ENCODE measurements at places on chromosomes 3 and 15.

DNA sequence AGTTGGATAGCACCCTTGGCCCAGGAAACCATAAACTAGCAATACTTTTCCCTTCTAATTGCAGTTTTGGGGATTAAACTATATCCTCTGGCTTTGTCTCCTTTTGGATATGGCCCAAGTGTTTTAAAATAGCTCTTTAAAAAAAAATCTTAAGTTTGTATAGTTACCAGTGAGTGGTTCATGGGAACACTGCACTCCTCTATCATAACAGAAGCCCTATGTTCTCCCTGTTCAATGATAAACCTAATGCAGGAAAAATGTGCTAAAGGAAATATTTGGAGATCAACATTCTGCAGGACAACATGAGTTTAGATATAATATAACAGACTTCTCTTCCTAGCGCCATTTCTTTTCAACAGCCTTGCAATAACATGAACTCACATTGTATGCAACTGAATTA lies 13.1 kb downstream of the MRPL47 start:
- no peak for DNase-seq

DNA sequence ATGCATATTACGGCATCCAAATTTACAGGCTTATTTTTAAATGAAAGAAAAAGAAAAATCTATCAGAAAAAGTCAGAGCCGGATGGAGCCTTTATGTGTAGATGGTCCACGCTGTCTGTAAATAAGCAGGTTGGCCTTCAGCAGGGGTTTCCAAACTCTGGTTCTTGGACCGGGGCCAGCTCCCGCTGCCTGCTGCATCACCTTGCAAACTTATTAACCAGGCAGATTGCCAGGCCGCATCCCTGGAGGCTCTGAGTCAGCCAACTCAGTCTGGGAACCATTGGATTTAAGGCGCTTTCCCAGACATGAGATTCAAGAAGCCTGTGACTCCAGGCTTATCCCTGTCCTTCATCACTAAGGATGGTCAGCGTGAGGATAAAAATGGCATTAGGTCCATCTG lies 212.4 kb downstream of the OPA1 start:
- no peak for DNase-seq

DNA sequence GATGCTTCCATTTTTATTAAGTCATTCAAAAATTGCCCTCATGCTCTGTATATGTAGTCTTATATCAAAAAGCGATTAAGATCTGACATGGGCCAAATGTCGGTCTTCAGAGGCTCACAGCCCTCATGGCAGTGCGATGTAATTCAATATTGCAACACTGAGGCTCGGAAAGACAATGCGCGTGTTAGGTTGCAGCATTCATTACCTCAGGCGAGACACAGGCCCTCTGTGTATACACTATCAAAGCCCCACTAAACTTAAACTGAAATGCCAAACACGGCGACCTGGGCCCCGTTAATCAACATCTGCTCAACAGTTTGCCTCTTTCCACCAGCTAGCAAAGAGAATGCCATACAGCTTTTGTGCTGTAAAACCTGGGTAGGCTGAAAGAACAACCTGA lies 413.4 kb downstream of the ERC2 start:
- no peak for DNase-seq

GRCh38 chr3:56799251-56799882 lies 2.4 kb downstream of the ARHGEF3 start:
- DNase-seq, result no peak

GRCh38 chr15:31974154-31974794 lies 56.0 kb upstream of the CHRNA7 start:
- DNase-seq, result no peak

DNA sequence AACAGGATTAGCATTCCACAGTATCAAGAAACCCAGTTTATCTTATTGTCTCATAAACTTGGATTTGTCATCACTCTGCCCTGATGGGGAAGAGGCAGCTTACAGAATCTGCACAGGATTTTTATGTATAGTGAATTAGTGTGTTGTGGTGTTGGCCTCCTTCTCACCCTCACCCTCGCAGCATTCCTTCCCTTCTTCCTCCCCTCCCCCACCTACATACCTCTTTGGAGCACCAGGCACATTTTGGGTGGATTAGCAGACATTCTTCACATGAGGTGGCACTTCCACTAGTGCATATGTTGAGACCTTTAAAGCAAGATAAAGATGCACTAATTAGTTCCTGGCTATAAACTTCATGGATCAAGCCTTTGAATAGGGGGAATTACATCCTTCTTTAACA lies 13.9 kb downstream of the ITGB5 start:
- DNase-seq, result no peak

DNA sequence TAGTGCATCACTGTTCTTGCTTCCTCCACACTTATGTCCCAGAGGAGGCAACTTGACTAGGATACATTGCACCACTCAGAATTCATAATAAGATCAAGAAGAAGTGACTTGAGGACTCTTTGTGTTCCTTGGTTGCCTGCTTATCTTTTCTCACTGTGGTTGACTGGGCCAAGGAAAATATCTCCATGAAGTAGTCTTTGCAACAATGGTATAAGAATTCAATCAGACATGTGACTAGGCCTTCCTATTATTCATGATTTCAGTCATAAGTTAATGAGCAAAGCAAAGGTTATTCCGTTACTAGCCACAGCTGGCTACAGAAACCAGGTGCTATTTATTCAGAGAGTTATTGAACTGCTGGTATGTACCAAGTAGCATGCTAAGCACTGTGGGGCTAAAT lies 359.3 kb downstream of the RORA start:
- no peak for DNase-seq

- no peak for DNase-seq
Measured at GRCh38 chr3:192220915-192221314, 506.4 kb downstream of the FGF12 start.

DNA sequence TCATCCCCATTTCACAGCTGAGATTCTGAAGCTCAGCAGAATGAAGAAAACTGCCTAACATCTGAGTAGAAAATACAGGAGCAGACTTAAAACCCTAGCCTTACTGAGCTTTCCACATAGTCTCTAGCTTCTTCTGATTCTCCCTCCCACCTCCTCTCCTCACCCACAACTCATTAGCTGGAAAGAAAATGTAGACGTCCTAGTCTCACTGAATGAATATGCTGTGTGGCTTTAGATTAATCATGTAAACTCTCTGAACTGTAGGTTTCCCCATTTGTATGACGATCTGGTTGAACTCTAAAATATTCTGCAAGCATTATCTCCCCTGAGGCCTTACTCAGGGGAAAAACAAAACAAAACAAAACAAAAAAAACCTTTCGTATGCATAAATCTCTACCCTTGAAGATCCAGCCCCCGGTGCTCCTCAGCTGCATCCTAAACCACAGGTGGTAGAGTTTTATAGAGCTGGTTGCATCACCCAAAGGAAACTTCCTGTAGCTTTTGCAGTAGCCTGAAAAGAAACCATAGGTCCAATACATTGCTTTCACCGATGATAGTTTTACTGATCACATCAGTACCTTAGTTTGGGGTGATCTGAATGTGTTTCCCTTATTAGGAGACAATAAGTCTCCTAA lies 40.6 kb downstream of the FOXB1 start:
- DNase-seq, result no peak

DNA sequence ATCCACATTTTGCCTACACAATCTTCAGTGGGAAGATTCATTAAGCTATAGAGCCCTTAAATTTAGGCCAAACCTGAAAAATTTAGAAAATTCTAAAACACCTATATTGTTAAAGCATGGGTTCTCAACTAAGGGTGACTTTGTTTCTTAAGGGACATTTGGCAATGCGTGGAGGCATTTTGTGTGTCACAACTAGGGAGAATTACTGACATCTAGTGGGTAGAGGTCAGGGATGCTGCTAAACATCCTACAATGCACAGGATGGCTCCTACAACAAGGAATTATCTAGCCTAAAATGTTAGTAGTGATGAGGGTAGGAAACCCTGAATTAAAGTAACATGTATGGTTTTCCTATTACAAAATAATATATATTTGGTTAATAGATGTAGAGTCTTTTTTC lies 55.8 kb downstream of the TBC1D5 start:
- DNase-seq, result no peak

GRCh38 chr3:51588724-51589123 lies 50.2 kb downstream of the RAD54L2 start:
- DNase-seq, result no peak

DNA sequence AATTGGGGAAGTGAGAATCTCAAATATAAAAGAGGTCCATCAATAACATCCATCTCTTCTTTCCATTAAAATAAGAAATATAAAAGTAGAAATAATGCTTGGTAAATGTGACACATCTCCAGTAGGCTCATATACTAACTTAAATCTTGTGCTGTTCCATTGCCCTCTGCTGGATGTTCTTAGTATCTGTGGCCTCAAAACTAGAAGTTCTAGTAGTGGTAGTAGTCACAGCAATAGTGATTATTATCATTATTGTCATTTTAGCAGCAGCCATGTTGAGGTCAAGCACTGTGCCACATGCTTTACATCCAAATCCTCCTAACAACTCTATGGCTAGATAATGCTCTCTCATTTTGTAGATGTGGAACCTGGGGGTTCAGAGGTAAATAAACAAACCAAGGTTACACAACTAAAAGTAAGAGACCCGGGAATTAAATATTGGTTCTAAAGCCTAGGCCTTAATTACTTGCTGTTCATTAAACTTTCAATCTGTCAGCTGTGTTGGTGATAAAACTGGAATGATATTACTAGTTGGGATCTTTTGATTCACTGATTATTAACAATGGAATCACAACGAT lies 20.2 kb upstream of the BTLA start:
- no peak for DNase-seq

- no peak for DNase-seq
Measured at GRCh38 chr3:143951351-143951971, 20.2 kb upstream of the DIPK2A start.

DNA sequence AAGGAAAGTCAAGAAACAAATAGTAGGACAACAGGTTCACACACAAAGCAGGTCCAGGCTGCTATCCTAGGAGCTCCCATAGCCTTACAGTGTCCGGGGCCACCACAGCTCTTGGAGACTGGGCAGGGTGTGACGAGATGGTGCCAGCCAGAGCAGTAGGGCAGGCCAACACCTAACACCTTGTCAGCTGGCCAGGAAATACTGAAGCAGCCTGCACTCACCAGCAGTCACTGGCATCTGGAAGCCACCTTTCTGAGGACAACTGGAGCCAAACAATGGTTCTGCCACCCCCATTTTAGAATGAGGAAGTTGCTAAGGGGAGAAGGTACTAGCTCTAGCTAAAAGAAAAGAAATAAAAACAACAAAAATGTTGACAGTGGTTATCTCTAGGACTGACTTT lies 47.2 kb downstream of the CCDC12 start:
- no peak for DNase-seq

GRCh38 chr3:45402138-45402537 lies 13.8 kb downstream of the LARS2 start:
- DNase-seq, result no peak

DNA sequence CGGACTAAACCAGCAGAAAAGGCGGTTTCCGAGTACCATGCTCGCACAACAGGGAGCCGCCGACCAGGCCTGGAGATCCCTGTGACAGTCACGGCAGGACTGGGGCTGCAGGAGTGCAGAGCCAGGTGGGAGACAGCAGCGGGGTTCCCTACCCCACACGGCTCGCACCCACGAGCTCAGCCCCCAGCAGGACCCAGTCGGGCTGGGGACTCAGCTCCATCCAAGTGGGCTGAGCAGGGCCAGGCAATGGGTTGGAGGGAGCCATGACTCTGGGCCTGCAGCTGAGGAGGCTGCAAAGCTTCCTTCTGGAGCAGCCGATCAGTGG lies 15.8 kb downstream of the XXYLT1 start:
- DNase-seq, result no peak

Data from activated CD4-positive, alpha-beta T cell treated with anti-CD3 and anti-CD28 coated beads, Interleukin-2, amount 50 U/mL, for 24 hours (primary cell).